ENCODE measurements at places on chromosomes 1 and 21.
A peak's percentile ranks its signal among the peaks of the same experiment; 100 is the strongest.

DNA sequence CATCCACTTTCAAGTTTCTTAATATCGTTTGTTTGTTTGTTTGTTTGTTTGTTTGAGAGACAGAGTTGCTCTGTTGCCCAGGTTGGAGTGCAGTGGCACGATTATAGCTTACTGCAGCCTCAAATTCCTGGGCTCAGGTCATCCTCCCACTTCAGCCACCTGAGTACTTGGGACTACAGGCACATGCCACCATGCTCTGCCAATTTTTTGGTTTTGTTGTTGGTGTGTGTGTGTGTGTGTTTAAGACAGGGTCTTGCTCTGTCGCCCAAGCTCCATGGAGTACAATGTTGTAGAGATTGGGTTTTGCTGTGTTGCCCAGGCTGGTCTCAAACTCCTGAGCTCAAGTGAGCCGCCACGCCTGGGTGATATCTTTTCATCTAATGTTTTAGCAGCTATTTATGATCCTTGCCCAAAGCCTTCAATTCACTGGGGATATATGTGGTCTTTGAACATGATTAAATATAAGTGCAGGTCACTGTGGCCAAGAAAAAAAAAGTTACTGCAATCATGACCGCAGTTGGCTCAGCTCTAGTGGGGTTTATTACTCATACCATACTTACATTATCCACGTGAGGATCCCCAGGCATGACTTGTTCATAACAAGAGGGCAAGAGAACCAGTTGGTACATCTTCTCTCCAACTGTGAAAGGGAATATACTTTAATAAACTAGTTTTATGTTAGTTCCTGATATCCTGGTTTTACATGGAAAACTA is 8.0 kb downstream of the RRP1B start:
- DNase-seq, result peak; percentile 43

DNA sequence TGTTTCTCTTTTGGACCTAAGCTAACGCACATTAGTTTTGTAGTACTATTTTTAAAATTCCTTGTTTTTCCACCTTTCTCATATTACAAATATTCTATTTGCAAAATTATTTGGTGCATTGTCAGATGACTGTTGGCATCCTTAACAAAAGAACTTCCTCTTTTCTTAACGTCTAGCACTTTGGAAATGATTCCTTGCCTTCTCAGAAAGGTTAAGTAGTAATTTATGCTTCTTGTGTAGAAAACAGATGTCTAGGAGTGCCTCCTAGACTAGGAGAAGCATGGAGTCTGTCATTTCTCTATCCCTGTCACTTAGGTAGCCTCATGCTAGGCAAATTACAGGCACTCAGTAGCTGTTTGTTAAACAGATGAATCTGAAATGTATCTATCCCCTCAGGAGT is 64.4 kb downstream of the HSPA13 start:
- DNase-seq, result no peak

DNA sequence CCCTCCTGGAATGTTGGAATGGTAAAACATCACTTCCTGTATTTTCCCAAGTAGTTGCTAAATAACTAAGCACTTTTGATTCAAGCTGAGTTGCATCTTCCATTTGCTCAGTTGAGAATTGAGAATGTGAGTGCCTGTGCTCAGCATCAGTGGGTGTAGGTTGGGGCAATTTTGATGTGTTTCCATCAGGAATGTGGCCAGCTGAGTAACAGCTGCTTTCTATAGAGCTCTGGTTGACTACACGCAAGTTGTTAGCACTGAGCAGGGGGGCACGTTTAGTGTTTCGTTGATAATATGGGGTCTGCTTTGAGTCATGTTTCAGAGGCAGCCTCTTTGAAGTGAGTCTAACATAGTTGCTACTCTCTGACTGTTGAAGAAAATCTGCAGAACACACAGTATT is 41.5 kb downstream of the LRRC53 start:
- no peak for DNase-seq

GRCh38 chr21:43279578-43279894 is 110.7 kb downstream of the CRYAA start:
- DNase-seq, result no peak

- no peak for DNase-seq
Measured at GRCh38 chr1:199724049-199724448, 303.5 kb upstream of the NR5A2 start.

DNA sequence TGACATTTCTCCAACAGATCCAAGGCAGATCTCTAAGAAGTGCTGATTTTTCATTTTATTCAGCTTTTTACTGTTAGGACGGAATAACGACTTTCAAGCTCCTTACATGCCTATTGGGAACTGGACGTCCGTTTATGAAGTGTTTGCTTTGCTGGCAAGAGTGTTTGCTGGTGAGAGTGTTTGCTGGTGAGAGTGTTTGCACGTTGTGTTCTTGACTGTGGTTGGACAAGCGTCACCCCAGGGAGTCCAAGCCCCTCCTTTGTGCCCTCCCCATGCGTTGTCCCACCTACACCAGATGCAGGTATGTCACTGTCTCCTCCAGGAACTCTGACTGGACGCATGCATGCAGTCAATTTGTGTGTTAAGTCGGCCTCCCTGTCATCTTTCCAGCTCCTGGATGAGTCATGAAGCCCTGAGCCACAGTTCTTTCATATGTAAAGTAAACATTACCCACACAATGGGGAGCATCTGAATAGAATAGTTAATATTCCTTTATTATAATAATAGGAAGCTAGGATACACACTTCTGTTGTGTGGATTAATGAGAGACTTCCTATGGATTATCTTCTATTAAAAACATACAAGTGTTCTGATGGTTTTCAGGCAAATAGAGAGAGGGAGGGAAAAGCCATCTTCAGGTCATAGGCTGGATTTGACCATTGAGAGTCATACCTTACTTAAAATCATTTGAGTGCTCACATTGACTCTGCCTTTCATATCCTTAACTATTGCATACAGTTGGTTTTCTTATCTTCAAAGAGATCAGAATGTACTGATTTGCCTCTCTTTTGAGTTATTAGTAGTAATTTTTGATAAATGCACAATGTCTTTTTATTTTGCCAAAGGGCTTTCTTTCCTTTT is 119.2 kb downstream of the GALNT2 start:
- peak; percentile 71 for DNase-seq

DNA sequence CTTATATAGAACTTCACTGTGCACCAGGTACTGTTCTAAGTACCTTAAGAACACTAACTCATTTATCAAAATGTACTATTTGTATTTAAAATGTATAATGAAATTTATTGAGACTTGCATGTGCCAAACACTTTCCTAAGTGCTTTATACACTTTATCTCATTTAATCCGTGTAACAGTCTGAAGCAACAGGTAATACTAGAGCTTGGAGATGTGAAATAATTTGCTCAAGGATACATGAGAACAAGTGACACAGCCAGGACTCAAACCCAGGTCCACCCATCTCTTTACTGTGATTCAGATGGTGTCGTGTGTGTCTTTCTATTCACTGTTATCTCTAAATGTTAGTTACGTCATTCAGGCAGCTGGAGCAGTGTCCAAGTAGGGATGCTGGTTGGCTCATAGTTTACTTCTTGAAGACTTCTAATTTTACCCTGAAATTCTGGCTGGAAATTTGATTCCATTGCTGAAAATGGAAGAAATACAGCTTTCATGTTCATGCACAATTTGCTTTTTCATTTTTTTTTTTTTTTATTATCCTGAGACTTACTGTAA is 169.7 kb upstream of the UBE2U start:
- peak; percentile 12 for DNase-seq

DNA sequence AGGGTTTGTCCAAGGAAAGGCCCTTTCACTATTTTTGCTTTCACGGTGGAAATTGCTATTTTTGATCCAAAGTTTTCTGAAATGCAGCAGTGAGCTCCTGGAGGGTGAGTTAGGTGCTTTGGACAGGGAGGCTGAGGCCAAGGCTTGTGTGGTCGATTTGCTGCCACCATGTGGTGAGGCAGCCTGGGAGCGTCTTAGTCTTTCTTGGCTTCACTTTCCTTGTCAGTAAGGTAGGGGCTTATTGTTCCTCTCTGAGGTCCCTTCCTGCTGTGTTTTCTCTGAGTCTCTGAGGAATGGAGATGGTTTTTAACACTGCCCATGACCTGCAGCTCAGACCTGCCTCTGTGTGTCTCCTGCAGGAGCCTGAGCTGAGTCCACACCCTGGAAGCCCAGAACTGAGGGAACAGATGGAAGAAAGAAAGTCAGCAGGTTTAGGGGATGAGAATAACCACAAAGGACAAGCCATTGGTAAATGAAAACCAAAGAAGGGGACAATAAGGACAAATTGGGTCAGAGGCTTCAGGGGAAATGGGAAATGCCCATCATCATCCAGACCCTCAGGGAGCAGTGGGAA is 20.1 kb upstream of the S100A10 start:
- peak; percentile 56 for DNase-seq

GRCh38 chr1:26162220-26162709 is 3.4 kb downstream of the FAM110D start:
- no peak for DNase-seq

GRCh38 chr1:153976819-153977249 is 640 bp downstream of the JTB start:
- DNase-seq, result no peak

GRCh38 chr1:156435545-156436140 is 64.9 kb downstream of the MEF2D start:
- no peak for DNase-seq

GRCh38 chr1:119542492-119542946 is 35.5 kb downstream of the HSD3B1 start:
- no peak for DNase-seq

DNA sequence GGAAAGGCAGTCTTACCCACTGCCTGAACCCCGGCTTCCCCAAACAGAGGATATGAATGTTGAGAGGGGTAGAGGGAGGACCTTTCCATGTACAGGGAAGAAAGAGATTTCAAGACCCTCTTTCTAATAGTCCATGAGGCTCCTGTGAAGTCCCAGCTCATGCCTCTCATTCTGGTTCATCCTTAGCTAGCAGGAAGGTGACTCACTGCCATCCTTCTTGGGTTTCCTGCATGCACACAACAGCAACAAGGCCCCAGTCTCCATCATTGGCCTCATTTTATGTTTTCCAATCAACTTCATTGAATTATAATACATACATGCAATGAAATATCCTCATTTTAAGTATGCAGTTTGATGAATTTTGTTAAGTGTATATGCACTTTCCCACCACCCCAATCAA is 46.2 kb downstream of the SYT2 start:
- no peak for DNase-seq

DNA sequence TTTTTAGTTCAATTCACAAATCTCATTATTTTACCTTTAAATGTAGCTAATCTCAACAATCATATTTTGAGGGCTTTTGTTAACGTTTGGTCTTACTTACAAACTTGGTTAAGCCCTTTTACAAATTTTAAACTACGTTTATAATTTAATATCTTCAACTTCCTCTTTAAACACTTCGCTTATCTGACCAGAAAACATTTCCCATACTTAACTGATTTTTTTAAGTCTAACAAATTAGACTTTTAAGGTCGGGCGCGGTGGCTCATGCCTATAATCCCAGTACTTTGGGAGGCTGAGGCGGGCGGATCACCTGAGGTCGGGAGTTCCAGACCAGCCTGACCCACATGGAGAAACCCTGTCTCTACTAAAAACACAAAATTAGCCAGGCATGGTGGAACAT is 300.9 kb downstream of the LMX1A start:
- DNase-seq, result no peak

GRCh38 chr1:219239518-219239917 is 65.8 kb downstream of the LYPLAL1 start:
- DNase-seq, result no peak

GRCh38 chr1:42838482-42839190 is 7.8 kb upstream of the ZNF691 start:
- DNase-seq, result no peak

DNA sequence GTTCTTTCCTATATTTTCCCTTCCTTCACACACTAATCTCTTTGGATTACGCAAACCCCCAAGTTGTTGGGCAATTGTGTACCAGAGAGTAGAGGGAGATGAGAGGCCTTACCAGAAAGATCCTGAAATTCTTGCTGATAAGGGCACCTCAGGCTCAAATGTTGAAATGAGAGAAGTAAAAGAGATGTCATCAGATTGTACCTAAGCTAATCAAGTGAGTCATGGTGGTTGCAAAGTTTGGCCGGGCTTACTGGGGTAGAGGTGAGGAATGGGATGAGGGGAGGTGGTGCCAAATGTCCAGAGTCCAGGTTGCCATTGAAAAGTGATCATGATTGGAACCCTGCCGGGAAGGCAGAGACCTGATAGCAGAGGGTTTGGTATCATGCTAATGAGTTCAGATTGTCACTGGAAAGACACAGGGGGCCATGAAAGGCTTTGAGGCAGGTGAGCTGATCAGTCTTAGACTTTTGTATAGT is 43.1 kb downstream of the OPTC start:
- peak; percentile 44 for DNase-seq

GRCh38 chr1:221241592-221241991 is 362.3 kb downstream of the HLX start:
- DNase-seq, result no peak

- DNase-seq, result no peak
Measured at GRCh38 chr1:66152034-66152433, 359.3 kb downstream of the PDE4B start.

GRCh38 chr1:36534711-36535412 is 52.1 kb upstream of the CSF3R start:
- no peak for DNase-seq

- DNase-seq, result no peak
Measured at GRCh38 chr1:9182784-9183257, 51.8 kb upstream of the H6PD start.

- peak; percentile 51 for DNase-seq
Measured at GRCh38 chr1:145701306-145701862, 5.8 kb downstream of the PDZK1 start.

- no peak for DNase-seq
Measured at GRCh38 chr1:108327534-108328466, 83.9 kb upstream of the NBPF4 start.

DNA sequence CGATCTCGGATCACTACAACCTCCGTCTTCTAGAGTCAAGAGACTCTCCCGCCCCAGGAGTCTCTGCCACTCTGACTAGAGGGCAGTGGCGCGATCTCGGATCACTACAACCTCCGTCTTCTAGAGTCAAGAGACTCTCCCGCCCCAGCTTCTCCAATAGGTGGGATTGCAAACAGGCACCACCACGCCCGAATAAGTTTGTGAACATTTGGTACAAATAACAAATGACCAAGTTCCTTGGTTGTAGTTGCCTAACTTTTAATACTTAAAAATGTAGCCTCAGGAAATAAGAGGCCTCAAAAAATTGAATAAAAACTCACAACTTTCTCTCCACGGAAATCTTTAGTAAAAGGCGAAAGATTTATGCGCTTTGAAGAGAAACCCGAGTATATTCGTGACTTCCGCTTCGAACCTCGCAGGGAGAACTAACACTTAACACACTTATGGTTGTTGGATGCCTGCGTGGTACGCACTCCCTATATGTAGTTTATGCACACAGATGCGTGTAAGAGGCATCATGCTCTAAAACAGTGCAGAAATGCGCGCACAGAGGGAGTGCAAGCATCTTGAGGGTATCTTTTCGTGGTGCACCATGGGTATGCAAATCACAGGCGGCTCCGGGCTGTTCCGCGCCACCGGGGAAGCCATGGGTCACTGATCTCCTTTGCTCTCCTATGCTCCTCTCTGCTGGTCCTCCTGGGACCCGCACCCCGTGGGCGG is 11.4 kb downstream of the BTBD19 start:
- DNase-seq, result peak; percentile 87
